Left lung (tissue), 14 donors: ENCODE measurements at places on chromosomes 2 and 18. TPM values are rescaled to one million over a fixed set of nuclear protein-coding genes. Genes with fewer than 3 reads are reported as not detected.

Gene PPP1R1C
- total RNA-seq, result 0.79 TPM

- peak; percentile 82 for DNase-seq
These were observed 70.5 kb upstream of the ZNF516 start for GRCh38 chr18:76565238-76566173.

GRCh38 chr2:69217333-69218080 lies 169.5 kb downstream of the GFPT1 start:
- DNase-seq, result no peak

DNA sequence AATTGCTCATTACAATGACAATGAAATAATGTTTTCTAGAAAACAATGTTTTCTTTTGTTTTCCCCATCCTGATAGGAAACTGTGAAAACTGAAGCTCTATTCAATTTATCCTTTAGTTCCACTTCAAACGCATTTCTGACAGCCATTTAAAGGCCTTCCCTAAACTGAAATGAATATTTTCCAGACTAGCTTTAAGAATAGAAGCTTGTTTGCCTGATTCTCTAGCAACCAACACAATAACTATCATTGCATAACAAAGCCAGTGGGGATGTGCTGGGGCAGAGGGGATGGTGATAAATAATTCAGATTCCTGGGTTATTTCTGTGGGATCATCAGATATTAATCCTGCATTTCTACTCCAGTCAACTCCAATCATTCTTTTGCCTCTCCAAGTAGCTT lies 427.1 kb downstream of the RND3 start:
- DNase-seq, result no peak
